ENCODE measurements at places on chromosomes 16 and 17.

DNA sequence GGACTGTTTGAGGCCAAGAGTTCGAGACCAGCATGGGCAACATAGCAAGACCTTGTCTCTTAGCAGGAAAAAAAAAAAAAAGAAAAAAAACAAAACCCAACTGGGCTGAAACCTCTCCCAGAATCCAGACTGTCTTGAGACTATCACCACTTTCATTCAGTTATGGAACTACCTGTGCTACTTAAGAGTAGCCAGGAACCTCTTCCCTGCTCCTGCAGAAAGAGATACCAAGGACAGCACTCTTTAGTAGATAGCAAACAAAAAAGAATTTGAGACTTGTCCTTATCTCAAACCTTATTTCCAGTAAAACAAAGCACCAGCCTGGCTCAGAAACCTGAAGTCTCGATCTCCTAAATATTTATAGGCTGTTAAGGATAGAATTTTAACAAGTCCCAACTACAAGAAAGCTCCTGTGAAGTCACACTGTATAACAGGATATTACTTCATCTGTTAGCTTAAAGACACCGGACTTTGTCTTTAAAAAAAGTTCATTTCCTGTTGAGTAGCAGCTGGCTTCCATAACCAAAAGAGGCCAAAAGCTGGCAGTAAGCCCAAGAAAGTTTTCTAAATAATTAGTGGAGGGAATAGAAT is 5.1 kb downstream of the CDR2 start:
- peaks cover 64% of the 10 kb centered on the region for H3K36me3 ChIP-seq
- H3K4me1 ChIP-seq, result peaks cover 76% of the 10 kb centered on the region
- peak overlapping the region; percentile 81 for H3K27ac ChIP-seq
- DNase-seq, result no peak

GRCh38 chr17:3679531-3680126 is 11.0 kb downstream of the EMC6 start:
- no peak for DNase-seq
- H3K36me3 ChIP-seq, result peaks cover 10% of the 10 kb centered on the region
- H3K4me1 ChIP-seq, result peaks cover 27% of the 10 kb centered on the region

GRCh38 chr16:47667956-47668355 is 206.8 kb downstream of the PHKB start:
- H3K36me3 ChIP-seq, result peaks cover 9% of the 10 kb centered on the region
- no peak for DNase-seq
- H3K27ac ChIP-seq, result no peak overlapping the region
- no peaks in the 10 kb centered on the region for H3K4me1 ChIP-seq

- H3K4me1 ChIP-seq, result peaks cover 13% of the 10 kb centered on the region
- peaks cover 44% of the 10 kb centered on the region for H3K27me3 ChIP-seq
- H3K4me3 ChIP-seq, result peak overlapping the region; percentile 2
- no peak overlapping the region for H3K27ac ChIP-seq
Observed at GRCh38 chr16:19118938-19119431, 5.2 kb downstream of the ITPRIPL2 start.

- no peaks in the 10 kb centered on the region for H3K4me1 ChIP-seq
- H3K4me3 ChIP-seq, result no peak overlapping the region
- no peak overlapping the region for H3K27ac ChIP-seq
- peaks cover 18% of the 10 kb centered on the region for H3K27me3 ChIP-seq
- no peak for DNase-seq
Observed at GRCh38 chr17:5667871-5668270, 83.6 kb upstream of the NLRP1 start.

GRCh38 chr17:75478508-75478907 is 22.1 kb downstream of the TMEM94 start:
- peaks cover 5% of the 10 kb centered on the region for H3K36me3 ChIP-seq
- no peak overlapping the region for H3K4me3 ChIP-seq
- no peaks in the 10 kb centered on the region for H3K27me3 ChIP-seq
- H3K4me1 ChIP-seq, result no peaks in the 10 kb centered on the region
- DNase-seq, result no peak

GRCh38 chr17:50127697-50128361 is 2.1 kb downstream of the SAMD14 start:
- H3K4me3 ChIP-seq, result no peak overlapping the region
- H3K27me3 ChIP-seq, result peaks cover 84% of the 10 kb centered on the region
- peaks cover 11% of the 10 kb centered on the region for H3K36me3 ChIP-seq
- DNase-seq, result no peak

DNA sequence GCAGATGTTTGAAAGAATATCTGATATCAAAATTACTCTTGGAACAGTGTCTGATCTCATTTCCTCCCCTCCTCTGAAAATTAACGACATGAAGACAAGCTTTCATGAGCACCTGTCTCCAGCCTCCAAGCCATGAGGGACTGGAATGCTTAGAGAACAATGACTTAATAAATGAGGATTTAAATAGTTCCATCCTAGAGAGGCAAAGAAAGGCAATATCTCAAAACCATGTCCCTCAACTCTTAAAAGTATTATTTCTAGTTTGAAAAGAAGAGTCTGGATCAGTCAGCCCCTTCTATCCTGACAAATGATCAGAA is 137.5 kb downstream of the ANKFN1 start:
- peaks cover 11% of the 10 kb centered on the region for H3K4me1 ChIP-seq
- peak overlapping the region; percentile 53 for H3K4me3 ChIP-seq
- DNase-seq, result no peak
- H3K27ac ChIP-seq, result peak overlapping the region; percentile 5
- H3K36me3 ChIP-seq, result no peaks in the 10 kb centered on the region
- no peaks in the 10 kb centered on the region for H3K27me3 ChIP-seq

GRCh38 chr16:85829751-85830445 is 30.4 kb downstream of the COX4I1 start:
- H3K36me3 ChIP-seq, result no peaks in the 10 kb centered on the region
- no peak overlapping the region for H3K4me3 ChIP-seq
- no peak overlapping the region for H3K27ac ChIP-seq

DNA sequence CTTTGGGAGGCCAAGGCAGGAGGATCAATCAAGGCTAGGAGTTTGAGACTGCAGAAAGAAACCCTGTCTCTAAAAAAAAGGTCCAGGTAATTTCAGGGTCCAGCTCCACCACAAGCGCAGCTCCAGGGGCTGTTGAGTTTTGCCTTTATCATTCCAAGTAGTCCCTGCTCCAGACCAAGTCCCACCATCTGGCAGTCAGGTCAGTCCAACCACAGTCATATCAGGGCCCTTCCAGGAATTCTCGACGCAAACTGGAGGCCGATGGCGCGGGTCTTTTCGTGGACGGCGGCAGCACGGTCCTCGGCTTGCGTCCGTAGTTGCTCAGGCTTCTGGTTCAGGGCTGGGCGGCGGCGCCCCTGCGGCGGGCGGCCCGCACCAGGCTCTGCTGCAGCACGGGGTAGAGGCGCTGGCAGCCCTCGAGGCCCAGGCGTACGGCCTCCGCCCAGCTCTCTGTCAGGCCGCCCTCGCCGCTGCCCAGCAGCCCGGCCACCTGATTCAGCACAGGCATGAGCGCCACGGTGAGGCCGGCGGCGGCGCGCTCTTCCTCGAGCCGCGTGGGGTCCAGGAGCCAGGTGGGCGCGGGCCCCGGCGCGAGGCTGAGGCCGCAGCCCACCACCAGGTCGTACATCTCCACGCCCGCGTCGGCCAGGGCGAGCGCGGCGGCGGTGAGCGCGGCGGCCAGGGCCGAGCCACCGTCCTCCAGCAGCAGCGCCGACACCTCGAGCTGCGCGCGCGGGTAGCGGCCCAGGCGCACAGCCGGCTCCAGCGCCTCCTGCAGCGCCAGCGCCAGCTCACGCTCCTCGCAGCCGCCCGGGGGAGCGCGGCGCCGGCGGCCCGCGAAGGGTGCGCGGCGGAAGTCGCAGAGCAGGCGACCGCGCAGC is 752 bp downstream of the EXOSC6 start:
- no peaks in the 10 kb centered on the region for H3K27me3 ChIP-seq
- peaks cover 27% of the 10 kb centered on the region for H3K4me1 ChIP-seq
- peaks cover 40% of the 10 kb centered on the region for H3K36me3 ChIP-seq
- H3K4me3 ChIP-seq, result peak overlapping the region; percentile 80
- peak; percentile 54 for DNase-seq

DNA sequence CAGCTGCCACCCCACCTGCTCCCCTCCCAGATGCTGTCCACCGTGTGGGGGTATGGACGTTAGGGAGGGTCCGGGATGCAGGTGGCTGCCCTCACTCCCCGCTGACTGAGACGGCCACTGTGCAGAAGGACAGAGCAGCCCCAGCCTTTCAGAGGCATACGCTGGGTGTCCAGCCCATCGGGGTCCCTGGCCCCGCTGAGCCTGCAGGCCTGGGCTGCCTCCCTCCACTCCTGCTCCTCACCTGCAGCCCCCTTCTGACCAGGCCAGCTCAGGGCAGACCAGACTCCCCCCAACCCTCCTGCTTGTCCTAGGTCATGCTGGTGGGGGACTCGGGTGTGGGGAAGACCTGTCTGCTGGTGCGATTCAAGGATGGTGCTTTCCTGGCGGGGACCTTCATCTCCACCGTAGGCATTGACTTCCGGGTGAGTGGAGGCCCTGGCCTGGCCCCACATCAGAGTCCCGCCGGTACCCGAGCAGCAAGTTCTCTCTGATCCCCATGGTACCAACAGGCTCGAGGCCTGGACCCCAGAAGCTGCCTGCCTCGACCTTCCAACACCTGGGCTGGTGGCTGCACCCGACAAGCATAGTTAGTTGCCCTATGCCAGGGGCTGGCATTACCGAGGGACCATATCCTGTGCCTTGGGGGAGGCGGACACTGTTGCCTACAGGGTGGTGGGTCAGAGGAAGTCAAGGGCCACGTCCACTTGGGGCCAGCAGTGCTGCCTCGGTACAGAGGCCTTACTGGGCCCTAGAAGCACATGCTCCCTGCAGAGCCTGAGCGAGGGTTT is 1.4 kb downstream of the RAB26 start:
- DNase-seq, result no peak
- peaks cover 44% of the 10 kb centered on the region for H3K27me3 ChIP-seq
- H3K27ac ChIP-seq, result no peak overlapping the region
- H3K4me3 ChIP-seq, result no peak overlapping the region
- H3K36me3 ChIP-seq, result peaks cover 17% of the 10 kb centered on the region
- peaks cover 37% of the 10 kb centered on the region for H3K4me1 ChIP-seq

GRCh38 chr16:50679266-50679665 is 1.8 kb downstream of the SNX20 start:
- peak overlapping the region; percentile 91 for H3K27ac ChIP-seq
- peaks cover 74% of the 10 kb centered on the region for H3K4me1 ChIP-seq

- H3K36me3 ChIP-seq, result no peaks in the 10 kb centered on the region
- no peak for DNase-seq
- no peak overlapping the region for H3K27ac ChIP-seq
- H3K27me3 ChIP-seq, result peaks cover 20% of the 10 kb centered on the region
- H3K4me3 ChIP-seq, result no peak overlapping the region
- no peaks in the 10 kb centered on the region for H3K4me1 ChIP-seq
Observed at GRCh38 chr16:84329843-84330684, 35.4 kb downstream of the WFDC1 start.

DNA sequence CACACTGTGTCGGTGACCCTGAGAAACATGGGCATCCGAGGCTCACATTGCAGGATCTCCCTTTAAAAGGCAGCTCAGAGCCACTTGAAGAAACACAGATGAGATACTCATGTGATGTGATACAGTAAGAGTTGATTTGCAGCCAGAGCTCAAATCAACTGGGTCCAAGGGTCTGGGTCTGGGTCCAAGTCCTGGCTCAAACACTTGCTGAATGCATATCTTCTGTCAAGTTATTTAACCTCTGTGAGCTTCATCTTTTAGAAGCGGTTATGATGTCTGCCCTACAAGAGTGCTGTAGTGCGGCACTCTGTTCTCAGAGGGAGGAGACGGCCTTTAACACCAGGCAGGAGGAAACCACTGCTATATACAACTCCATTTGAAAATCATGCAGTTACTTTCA is 6.4 kb downstream of the KRT38 start:
- no peaks in the 10 kb centered on the region for H3K36me3 ChIP-seq
- no peak overlapping the region for H3K4me3 ChIP-seq
- peaks cover 8% of the 10 kb centered on the region for H3K27me3 ChIP-seq
- no peak overlapping the region for H3K27ac ChIP-seq
- DNase-seq, result no peak

- H3K4me3 ChIP-seq, result peak overlapping the region; percentile 27
- peaks cover 27% of the 10 kb centered on the region for H3K4me1 ChIP-seq
- H3K27ac ChIP-seq, result no peak overlapping the region
- no peak for DNase-seq
Observed at GRCh38 chr17:29927546-29927945, 2.5 kb downstream of the SSH2 start.

DNA sequence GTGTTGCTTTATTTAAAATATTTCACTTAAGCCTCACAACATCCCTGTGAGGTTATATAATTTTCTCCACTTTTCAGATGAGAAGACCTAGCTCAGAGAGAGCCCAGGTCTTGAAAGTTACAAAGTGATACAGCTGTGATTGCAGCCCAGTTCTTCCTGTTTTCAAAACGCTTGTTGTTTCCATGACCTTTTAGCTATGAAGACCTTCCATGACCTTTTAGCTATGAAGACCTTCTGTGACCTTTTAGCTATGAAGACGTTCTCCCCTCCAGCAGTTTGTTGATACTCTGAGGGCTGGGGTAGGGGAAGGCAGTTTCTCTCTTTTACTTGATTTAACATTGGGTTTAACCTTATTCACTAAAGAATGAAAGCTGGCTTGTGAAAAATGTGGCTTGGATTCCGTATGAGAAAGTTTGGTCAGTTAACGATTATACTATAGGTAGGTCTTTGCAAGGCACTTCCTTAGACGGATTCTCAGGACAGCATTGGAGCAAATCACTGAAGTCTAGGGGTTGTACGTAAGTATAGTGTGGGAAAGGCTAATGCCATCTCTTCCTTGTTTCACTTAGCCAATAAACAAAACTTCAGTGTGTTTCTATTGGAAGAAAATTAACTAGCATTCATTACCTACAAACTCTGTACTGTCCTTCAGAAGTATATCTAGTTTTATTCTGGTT is 20.7 kb downstream of the PHKB start:
- H3K36me3 ChIP-seq, result peaks cover 9% of the 10 kb centered on the region
- H3K4me3 ChIP-seq, result no peak overlapping the region
- DNase-seq, result no peak
- no peaks in the 10 kb centered on the region for H3K27me3 ChIP-seq
- H3K27ac ChIP-seq, result peak overlapping the region; percentile 49
- peaks cover 3% of the 10 kb centered on the region for H3K4me1 ChIP-seq

DNA sequence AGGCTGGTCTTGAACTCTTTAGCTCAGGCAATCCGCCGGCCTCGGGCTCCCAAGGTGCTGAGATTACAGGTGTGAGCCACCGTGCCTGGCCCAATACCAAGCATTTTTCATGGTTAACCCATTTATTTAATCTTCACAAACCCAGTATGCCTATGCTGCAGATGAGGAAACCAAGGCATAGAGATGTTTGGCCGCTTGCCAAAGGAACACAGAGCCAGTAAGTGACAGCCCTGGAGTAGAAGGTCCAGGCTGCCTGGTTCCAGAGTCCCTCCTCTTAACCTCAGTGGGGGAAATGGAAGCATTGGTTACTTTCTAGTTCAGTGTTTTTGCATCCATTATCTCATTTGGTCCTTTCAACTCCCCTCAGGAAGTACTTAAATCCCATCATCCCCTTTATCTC is 15.3 kb upstream of the ARL5C start:
- H3K4me1 ChIP-seq, result no peaks in the 10 kb centered on the region
- H3K27me3 ChIP-seq, result no peaks in the 10 kb centered on the region
- DNase-seq, result no peak
- peaks cover 38% of the 10 kb centered on the region for H3K36me3 ChIP-seq

- H3K27me3 ChIP-seq, result no peaks in the 10 kb centered on the region
- H3K27ac ChIP-seq, result no peak overlapping the region
- peaks cover 9% of the 10 kb centered on the region for H3K4me1 ChIP-seq
- H3K4me3 ChIP-seq, result no peak overlapping the region
- peaks cover 39% of the 10 kb centered on the region for H3K36me3 ChIP-seq
Observed at GRCh38 chr17:48159232-48159631, 51.7 kb downstream of the SNX11 start.

Data from activated naive CD4-positive, alpha-beta T cell treated with anti-CD3 and anti-CD28 coated beads, Interleukin-2, amount 10 ng/mL, durations not matched to agents 7 days and 5 days (primary cell).